Breast epithelium (tissue), 4 donors: ENCODE measurements at places on chromosomes 2 and 18. TPM values are rescaled to one million over a fixed set of nuclear protein-coding genes. Genes with fewer than 3 reads are reported as not detected.

Gene C2orf80
- total RNA-seq = not detected

Gene APCDD1
- 275 TPM for total RNA-seq

Gene KLF7
- total RNA-seq = 37.3 TPM

Gene RAB27B
- 1.1 TPM for total RNA-seq

Gene NGEF
- total RNA-seq = not detected

Gene IL36RN
- total RNA-seq = not detected

Gene ERFE
- total RNA-seq = not detected

Gene CCDC85A
- total RNA-seq = 11.5 TPM

Gene SLC9A2
- 0.16 TPM for total RNA-seq

Gene REG3A
- not detected for total RNA-seq

Gene PARD6G
- 13.8 TPM for total RNA-seq

Gene IMPA2
- 26.5 TPM for total RNA-seq

Gene RAX
- not detected for total RNA-seq

Gene MPPE1
- total RNA-seq = 46.0 TPM

Gene PAX3
- 2.9 TPM for total RNA-seq

Gene ALPG
- not detected for total RNA-seq

Gene TUBB8B
- not detected for total RNA-seq

Gene BOK
- total RNA-seq = 32.2 TPM

Gene EVX2
- total RNA-seq = not detected

Gene PLEK
- total RNA-seq = 20.5 TPM

Gene ITSN2
- 46.5 TPM for total RNA-seq

Gene CELF4
- not detected for total RNA-seq

Gene UGT1A4
- not detected for total RNA-seq

Gene CERKL
- total RNA-seq = 0.33 TPM

Gene SALL3
- total RNA-seq = not detected

Gene ARHGEF33
- total RNA-seq = 2.2 TPM

Gene RELCH
- total RNA-seq = 33.0 TPM
